ENCODE measurements at places on chromosomes 1 and 21.

GRCh38 chr1:34166625-34167361, 1.8 kb upstream of the CSMD2 start:
- DNase-seq = no peak

- DNase-seq = no peak
Observed at GRCh38 chr1:237760951-237761350, 129.8 kb downstream of the ZP4 start.

GRCh38 chr1:238141353-238141752, 250.6 kb upstream of the ZP4 start:
- no peak for DNase-seq

- DNase-seq = no peak
Observed at GRCh38 chr21:30577766-30578165, 12.4 kb downstream of the KRTAP22-2 start.

DNA sequence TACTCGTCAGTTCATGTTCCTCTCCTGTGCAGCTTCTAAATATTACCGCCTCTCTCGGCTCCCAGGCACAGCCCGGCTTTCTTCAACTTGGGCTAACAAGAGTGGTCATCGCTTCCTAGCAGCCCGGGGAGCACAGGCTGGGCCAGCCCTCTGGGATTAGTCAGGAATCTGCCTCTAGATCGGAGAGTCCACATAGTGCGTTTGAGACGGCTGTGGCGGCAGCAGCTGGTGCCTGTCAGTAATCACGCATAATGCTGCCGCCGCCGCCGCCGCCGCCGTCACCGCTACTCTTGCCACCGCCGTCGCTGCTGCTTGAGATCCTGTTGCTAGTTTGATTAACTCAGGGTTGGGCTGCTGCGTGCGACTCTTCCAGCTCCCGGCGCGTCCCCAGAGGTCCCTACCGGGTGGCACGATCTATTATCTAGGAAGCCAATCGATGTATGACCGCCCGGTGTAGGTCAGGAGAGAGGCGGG, at the start of gene RXRG:
RXRG (minus strand) TSS at position 230 of the 474 bp plus-strand sequence. CDS start 233 bp downstream, outside the sequence.
- DNase-seq = peak; percentile 30

DNA sequence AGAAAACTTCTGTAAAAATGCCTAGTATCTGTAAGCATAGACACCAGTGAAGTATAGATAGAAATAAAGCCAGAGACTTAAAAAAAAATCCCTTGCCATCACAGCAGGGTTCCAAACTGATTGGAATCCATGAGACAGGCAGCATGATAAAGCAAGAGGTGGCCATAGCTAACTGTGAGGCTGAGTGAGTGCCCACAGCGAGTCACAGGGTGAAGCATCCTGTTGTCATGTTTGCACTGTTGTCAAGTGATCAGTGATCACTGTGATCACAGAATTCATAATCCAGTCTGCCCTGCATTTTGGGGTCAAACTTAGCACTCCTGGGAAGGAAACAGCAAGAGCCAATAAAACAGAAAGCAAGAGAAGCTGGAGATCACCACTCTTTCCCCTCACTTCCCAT, 33.3 kb downstream of the LRRC8B start:
- DNase-seq = no peak

DNA sequence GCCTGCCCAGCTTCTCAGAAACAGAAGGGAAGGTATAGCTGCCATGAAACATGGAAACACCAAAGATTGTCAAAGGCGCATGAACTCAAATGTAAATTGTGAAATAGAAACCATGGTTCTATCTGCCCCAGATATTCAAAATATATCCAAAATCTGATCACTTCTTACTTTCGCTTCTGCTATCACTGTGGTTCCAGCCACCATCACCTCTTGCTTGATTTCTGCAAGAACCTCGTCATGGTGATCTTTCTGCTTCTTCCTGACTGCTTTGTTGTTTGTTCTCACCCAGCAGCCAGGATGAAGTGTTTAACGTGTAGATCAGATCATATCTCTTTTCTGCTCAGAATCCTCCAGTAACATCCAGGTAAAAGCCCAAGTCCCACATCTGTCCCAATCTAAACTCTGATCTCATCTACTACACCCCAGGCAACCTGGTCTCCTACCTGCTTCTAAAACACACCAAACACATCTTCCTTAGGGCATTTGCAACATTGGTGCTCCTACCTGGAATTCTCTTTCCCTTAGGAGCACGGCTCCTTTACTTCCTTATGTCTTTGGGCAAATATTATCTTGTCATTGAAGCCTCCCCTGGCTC, 10.5 kb upstream of the LMO4 start:
- no peak for DNase-seq

GRCh38 chr1:179493323-179493722, 82.4 kb downstream of the NPHS2 start:
- no peak for DNase-seq

DNA sequence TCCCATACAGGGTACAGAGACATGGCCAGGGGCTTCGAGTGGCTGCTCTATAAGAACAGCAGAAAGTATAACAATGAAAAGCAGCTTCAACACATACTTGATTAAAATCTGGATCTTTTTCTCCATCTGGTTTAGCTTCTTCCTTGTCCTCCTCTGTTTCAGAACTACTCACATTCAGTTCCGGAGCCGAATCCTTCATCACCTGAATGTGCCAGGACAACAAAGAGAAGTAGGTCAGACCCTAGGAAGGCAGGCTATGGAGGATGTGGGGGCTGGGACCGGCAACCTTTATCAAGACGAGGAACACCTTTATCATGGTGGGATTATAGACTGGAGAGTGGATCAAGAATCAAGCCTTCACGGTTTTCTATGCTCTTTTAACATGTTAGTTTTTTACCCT, 32.2 kb upstream of the RAP1GAP start:
- DNase-seq = no peak

GRCh38 chr1:64309431-64309831, 106.0 kb downstream of the UBE2U start:
- DNase-seq = no peak

DNA sequence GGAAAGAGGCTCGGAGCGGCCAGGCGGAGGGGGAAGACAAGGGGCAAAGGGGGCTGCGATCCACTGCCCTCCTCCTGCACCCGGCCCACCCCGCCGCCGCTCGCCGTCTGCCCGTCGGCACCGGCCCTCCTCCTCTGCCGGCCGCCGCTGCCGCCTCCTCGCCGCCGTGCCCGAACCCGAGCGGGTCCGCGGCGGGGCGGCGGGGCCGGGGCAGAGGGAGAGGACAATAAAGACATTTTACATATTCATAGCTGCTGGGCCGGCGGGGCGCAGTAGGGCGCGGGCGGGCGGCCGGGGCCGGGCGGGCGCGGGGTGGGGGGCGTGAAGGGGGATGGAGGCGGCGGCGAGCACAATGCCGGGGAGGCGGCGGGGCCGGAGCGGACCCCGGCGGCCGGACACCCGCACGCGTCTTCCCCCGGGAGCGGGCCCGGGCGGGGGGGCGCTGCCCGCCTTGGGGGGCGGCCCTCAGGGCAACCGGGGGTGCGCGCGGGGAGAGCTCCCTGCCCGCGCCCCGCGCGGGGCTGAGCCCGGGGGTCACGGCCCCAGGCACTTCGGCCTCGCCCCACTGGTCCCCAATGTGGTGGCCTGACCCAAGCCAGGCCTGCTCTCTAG, 546 bp downstream of the POU2F1 start:
- DNase-seq = no peak

GRCh38 chr1:204331847-204332487, 27.8 kb downstream of the PLEKHA6 start:
- no peak for DNase-seq

GRCh38 chr1:61435226-61435625, 289.7 kb downstream of the TM2D1 start:
- DNase-seq = no peak

DNA sequence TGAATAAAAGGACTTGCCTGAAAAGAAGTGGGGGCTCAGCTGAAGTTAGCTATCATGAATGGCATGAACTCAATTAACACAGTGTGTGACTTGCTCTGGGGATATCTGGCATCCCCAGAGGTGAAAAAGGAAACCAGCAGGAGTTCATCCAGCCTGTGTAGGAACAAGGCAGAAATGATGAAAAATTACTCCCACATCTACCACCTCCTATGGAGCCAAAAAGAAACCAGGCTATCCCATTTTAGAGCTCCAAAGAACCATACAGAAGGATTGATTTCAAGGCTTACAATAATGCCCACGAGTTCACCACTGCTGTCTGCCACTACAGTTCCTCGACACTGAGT, 25.3 kb downstream of the TP53BP2 start:
- DNase-seq = no peak

GRCh38 chr1:172172352-172172831, 248.1 kb upstream of the C1orf105 start:
- no peak for DNase-seq

GRCh38 chr1:230825761-230826160, 42.6 kb downstream of the C1orf198 start:
- no peak for DNase-seq

- DNase-seq = no peak
Observed at GRCh38 chr1:228397966-228398365, 8.7 kb downstream of the TRIM11 start.

DNA sequence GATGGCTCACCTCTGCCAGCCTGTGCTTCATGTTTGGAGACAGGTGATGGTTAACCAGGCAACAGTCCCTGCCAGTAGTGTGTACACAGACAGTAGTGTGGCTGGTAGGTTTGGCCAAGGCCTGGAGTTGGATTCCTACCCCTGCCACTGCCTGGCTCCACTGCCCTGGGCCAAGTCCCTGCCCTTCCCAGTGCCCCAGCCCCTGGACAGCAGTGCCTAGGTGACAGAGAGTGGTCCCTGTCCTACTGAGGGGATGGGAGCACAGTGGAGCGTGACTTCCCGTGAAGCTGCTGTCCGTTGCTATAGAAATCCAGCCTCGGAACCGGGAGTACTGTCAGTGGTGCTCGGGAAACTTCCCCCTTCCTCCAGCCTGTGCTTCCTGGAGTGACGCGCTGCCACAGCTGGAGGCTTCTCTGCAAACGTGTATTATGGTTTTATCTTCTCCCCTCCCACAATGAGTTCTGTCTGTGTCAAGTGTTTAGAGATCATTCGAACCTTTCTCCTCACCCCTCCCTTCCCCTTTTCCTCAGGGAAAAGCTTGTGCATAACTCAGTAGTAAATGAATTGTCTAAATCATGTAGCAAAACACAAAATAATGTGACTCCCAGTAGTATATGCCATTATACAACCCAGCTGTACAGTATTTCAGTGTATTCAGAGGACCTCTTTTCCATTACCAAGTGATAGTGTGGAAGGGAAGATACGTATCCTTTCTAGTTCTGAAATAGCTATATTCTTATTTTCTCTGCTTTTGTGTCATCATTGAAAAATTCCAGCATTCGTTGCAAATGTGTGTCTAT, 73.4 kb downstream of the GALNT2 start:
- peak; percentile 73 for DNase-seq

DNA sequence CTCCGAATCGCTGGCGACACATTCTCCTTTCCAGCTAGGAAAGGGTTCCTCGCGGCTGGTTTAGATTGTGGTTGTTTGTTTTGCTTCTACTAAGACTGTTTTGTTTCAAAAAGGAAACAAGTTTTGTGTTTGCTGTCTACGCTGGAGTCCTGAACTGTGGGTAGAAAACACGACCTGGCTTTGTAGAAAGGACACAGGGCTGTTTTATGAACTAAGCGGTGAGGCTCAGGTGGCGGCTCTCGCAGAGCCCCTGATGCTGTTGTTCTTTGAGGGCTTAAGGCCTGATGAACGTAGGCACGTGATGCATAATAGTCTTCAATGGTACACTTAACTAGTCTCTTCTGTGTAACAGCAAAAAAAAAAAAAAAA, 27.0 kb upstream of the FHAD1 start:
- DNase-seq = no peak

- no peak for DNase-seq
Observed at GRCh38 chr1:112646225-112646624, 26.6 kb downstream of the CAPZA1 start.

GRCh38 chr1:209434631-209435217, 148.8 kb upstream of the CAMK1G start:
- no peak for DNase-seq

- DNase-seq = no peak
Observed at GRCh38 chr1:116743535-116743934, 10.7 kb upstream of the CD2 start.

DNA sequence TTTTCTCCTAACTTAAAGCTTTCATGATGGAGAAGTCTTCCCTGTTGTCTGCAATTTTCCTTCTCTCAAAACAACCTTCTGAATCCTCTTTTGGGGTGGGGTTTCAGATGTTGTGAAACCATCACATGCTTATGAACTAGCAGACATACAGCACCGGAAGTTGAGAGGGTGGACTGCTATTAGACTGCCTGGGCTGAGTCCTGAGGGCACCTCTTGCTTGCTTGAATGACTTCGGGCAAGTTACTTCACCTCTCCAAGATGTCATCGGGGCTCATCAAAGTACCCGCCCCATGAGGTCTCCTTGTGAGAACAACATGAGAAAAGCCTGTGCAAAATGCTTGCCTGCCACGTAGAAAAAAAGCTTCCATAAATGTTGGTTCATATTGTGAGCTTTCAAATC, 89.6 kb downstream of the CCDC185 start:
- DNase-seq = no peak

DNA sequence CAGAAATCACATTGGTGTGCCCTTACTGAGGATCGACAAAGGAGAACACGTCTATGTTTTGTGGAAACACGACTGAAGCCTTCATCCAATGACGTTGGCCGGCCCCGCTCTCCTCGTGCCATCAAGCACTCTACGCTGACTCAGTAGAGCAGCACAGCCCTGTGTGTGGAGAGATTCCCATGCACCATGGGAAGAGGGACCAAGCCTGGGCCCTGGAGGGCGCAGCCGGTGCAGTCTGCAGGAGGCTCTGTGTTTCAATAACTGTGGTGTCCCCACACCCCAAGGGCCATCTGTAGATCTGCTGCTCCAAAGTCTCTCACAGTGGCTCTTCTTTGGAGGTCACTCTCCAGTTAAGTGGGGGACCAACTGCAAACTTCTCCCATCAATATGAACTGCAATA, 97.4 kb downstream of the KCNJ15 start:
- no peak for DNase-seq

DNA sequence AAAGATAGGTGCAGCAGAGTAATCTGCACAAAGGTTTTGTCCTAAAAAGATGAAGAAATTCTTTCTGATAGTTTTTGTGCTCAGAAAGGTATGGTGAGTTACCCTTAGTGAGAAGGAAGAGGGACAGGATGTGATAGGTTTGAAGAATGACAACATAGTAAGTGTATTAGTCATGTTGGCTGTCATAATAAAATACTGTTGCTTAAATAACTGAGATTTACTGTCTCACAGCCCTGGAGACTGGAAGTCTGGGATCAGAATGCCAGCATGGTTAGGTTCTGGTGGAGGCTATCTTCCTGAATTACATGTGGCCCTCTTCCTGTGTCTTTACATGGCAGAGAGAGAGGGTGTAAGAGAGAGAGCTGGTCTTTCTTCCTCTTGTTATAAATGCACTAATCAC, 965.2 kb downstream of the TTLL7 start:
- no peak for DNase-seq

DNA sequence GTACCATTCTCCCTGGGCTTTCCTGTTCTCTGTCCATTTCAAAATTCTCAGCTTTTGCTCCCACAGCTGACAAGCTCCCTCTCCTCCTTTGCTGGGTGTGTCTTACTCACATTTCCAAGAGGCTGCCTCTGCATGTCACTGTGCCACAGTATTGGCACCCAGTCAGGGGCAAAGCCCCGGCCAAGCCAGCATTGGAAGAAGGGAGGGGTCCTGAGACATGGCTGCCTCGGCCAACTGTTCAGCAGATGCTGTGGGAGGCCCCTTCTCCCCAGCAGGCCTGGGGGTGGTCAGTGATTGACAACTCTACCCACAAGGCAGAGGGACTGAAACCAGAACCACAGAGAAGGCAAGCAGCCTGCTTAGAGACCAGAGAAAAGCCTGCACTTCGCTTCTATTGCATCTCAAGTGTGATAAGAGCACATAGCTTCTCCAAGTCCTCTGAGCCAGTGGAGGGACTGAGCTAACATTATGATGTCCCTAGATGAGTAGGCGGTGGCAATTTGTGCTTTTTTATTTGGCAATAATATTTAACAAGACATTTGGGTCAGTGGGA, 294.1 kb downstream of the SIPA1L2 start:
- no peak for DNase-seq

- DNase-seq = peak; percentile 32
Observed at GRCh38 chr1:157193702-157194391, 55.7 kb upstream of the ETV3 start.

Data from heart left ventricle (tissue), 16 donors.